ENCODE measurements at places on chromosomes 3 and 15.

DNA sequence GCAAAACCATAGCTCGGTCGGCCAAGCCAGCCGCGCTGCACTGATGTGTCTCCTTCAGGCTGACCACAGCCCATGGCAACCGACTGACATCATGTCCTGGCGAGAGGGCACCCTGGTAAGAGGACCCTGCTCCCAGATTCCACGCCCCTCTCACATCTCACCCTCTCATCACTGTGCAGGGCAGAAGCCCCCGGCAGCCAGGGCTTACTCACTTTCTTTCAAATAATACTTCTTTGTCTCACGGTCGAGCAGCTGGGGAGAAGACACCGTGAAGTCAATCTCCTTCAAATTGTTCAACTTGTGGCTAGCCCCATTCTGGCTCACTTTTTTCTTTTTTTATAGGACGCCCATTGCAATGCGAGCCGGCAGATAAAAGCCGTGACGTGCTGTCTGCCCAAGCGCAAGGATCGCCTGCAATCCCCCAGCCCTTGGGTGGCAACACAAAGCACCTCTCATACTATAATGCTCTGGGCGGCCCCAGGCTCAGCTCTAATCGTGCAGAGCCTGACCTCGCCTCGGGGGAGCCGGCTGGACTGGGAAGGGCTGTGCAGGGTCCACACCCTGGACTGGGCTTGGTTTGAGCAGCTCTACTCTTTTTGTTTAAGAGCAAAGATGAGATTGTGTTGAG is 33.6 kb downstream of the VGLL4 start:
- no peak for DNase-seq

- DNase-seq: no peak
Observed at GRCh38 chr15:72369964-72370363, 5.8 kb downstream of the HEXA start.

DNA sequence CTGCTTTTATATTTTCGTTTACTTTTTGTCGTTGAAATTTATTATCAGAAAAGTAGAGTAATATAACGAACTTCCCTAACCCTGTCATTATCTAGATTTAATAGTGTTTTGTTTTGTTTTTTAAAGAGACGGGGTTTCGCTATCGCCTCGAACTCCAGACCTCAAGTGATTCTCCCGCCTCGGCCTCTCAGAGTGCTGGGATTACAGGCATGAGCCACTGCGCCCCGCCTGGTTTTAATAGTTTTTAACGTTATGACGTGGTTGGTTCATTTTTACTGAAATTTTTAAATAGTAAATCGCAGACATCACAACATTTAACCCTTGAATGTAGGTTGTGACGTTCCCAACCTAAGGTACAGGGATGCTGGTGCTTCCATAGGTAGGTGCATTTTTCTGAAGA is 1.0 kb downstream of the NGRN start:
- peak; percentile 12 for DNase-seq

DNA sequence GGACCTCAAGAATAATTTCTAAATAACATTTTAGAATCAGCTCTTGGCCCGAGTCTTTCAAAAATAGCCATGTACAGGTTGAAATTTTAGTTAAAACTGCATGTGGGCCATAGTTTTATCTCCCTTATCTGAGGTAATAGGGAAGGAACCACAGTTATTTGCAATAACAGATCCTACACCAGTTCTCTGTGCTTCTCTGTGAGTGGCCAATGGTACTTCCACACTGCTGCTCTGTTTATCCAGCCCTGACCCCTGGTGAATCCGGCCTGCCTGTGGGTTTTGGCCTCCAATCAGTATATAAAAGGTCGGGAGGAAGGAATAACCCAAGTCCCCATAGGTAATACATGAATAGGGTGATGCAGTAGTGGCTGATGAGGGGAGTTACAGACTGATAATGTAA is 48.0 kb upstream of the TNIK start:
- DNase-seq: no peak

- DNase-seq: no peak
Observed at GRCh38 chr3:127143172-127143571, 49.8 kb upstream of the PRR23E start.

- no peak for DNase-seq
Observed at GRCh38 chr15:72284781-72285180, 12.4 kb upstream of the PARP6 start.

DNA sequence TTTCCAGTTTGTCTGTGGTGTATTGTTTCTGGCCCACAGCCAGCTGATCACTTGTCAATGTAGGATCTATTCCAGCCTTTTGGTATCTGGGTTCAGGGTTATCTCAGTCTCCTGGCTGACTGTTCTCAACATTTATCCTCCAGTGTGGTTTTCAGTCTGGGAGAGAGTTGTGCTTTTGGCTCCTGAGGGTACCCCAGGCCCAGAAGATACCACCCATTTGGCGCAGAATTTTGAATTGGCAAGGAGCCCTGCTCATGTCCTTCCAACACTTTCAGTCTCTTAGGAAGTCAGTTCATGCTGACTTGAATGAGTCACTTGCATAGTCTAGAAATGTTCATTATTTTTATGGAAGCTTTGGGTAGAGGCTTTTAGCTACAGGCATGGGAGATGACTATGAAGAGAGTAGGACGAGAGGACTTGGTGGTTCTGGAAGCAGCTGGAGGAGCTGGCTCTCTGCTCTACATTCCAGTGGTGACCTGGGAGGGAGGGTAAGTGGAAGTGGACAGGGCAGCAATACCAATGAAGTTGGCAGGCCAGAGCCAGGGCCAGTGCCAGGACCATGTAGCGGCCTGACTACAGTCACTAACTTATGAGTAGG is 7.2 kb downstream of the POLR2H start:
- DNase-seq: no peak

DNA sequence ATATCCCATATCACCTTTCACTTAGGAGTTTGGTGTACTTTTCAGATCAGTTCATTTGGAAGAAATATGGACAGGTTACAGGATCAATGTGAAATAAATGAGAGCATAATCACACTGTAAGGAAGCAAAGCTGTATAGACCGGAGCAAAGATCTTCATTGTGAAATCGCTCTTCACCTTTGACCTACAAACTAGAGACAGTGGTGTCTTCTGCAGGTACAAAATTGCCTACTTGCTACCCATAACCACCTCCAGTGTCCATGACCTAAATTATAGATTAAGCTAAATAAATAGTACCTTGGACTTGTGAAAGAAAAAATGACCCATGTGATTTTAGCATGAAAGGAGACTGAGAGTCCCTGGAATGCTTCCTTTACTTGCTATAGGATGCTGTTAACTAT is 379.5 kb upstream of the SUCLG2 start:
- no peak for DNase-seq

DNA sequence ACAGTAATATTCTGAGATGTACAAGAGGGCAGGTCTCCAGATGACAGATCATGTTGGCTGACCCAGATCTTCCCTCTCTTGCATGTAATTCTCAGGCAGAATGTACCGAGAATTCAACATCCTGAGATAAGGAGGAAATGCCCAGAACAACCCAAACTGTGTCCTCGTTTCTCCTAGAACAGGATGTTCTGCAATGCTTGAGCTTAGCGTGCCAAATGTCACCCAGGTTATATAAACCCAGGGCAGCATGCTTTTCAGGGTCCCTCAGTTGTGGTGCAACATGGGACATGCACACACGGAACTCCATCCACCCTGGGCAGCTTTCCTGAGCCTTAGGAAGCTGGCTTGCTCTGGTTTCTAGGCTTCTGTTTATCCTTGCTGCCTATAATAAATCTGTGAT is 102.1 kb upstream of the CMC1 start:
- DNase-seq: no peak

DNA sequence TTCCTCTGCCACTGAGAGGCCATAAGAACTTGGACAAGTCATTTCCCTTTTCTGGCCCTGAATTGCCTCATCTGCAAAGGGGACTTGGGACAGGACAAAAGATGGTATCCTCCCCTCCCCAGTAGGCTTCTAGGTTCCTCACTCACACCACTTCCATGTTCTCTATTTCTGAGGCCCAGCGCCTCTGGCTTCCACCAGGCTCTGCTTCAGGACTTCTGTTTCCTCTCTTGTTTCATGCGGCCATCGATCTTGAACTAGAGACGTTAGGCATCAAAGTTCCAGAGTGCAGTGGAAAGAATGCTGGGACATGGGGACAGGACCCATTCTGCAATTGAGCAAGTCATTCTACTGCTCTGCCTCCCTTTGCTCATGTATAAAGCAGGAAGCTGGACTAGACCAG is 1.7 kb downstream of the TM4SF4 start:
- no peak for DNase-seq

DNA sequence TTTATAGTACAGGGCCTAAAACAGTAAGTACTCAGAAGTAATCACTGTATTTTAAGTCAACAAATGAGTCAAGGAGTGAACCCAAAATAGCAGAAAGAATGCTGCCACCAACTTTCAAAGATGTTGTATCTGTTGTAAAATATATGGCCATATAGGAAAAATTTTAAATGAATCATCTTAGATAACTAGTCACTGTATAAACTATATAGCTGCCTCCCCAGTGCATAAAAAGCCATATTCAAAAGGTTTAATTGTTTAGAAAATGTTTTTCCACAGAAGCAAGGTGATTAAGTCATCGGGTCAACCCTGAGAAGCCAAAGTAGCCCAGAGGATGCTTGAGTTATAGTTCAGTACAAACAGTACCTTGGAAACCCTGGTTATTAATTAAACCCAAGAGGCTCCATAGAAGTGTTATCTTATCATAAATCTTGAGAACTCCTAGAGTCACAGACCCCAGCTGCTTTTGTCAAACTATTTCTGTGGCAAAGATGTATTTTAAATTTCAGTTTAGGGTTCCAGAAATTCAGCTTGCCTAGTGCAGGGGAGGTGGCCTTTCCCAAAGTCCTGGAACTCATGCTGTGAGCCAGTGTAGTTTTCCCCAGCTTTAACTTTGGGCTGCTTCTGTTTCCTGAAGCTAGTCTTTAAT is 39.2 kb downstream of the MBNL1 start:
- no peak for DNase-seq

GRCh38 chr15:23910030-23910429 is 222.9 kb upstream of the NDN start:
- DNase-seq: no peak

DNA sequence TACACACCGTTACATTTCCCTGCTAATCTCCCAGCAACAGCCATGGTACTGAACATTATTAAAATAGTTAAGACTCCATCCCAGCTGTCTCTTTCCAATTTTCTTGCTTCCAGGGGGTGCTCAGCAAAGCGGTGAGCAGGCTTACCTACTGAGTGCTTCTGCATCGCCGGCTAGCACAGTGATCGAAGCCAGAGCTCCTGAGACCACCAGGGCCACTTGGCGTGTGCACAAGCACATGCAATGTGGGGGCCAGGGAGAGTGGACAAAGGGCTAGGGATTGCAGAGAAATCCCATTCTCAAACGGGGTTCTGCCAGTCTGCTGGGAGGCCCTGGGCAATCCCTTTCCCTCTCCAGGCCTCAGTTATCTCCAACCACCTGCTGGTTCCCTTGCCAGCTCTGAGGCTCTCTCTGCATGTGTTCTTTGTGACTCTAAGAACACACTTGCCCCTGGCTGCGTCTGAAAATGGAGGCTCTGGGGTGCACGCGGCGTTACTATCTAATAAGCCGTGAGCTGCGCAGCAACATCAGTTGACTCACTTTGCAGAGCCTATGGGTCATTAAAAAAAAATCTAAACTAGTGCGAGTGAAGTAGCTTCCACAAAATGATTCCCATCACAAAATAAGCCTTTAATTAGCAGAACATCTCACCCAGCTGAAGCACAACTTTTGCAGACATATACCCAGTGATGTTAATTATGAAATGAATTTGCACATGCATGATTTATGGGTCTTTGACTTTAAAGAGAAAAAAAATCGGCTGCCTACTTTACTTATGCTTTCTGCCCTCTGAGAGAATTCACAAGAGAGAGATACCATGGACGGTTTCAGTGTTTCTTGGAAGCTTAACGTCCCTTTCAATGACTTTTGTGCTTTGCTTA is 271.5 kb downstream of the TLE3 start:
- no peak for DNase-seq

DNA sequence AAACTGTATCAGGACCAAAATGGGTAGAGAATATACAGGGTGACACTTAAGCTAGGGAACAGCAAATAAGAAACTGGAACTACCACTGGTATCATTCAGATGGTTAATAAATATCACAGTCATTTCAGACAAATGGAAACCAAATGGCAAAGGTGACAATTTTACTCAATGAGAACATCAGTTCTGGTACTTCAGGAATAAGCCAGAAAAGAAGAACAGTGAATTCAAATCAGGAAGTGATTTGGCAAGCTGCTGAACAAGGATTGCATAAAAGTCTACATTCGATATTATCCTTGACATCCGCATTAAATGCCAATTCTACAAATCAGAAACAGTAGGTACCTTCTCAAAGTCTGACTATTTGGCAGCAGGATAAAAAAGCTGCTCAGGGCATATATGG is 23.5 kb upstream of the STIMATE start:
- no peak for DNase-seq

DNA sequence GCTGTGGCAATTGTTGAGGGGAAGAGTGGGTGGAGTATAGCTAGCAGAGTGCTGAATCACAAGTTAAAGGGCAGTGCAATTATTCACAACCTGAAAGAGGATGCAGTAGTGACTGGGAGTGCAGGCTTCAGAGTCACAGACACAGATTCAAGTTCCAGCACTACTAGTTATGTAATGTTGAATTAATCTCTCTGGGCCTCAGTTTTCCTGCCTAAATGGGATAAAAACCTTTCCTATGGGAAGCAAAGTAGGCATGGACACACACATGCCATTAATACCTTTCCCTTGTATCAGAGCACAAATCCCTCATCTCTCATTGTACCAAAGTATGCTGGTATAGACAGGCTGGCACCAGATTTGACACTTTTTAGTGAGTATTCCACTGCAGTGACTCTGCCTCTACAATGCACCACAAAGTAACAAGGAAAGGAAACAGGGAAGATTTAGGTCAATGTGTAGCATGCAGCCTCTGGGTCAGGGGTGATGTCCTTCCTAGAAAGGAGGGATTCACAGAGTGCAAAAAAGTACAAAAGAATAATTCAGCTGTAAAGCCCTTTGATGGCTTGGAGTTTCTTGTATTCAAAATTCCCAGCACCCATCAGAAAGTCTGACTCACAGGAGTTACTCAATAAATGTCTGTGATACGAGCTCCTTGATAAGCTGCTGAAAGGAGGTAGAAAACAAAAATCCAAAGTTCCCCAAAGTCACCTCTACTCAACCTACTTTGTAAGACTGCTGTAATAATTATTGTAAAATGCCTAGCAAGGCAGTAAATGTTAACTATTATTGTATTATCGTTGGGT is 507.5 kb upstream of the TGFBR2 start:
- no peak for DNase-seq

GRCh38 chr3:150414959-150415358 is 6.9 kb downstream of the TSC22D2 start:
- DNase-seq: no peak
